ENCODE measurements at places on chromosomes 2 and 18.

GRCh38 chr2:199455210-199455544, 2.6 kb downstream of the SATB2 start:
- no peak for DNase-seq

GRCh38 chr2:123127236-123127635, 897.9 kb upstream of the CNTNAP5 start:
- DNase-seq, result no peak

- DNase-seq, result no peak
Measured at GRCh38 chr2:97751752-97752151, 38.4 kb downstream of the ZAP70 start.

DNA sequence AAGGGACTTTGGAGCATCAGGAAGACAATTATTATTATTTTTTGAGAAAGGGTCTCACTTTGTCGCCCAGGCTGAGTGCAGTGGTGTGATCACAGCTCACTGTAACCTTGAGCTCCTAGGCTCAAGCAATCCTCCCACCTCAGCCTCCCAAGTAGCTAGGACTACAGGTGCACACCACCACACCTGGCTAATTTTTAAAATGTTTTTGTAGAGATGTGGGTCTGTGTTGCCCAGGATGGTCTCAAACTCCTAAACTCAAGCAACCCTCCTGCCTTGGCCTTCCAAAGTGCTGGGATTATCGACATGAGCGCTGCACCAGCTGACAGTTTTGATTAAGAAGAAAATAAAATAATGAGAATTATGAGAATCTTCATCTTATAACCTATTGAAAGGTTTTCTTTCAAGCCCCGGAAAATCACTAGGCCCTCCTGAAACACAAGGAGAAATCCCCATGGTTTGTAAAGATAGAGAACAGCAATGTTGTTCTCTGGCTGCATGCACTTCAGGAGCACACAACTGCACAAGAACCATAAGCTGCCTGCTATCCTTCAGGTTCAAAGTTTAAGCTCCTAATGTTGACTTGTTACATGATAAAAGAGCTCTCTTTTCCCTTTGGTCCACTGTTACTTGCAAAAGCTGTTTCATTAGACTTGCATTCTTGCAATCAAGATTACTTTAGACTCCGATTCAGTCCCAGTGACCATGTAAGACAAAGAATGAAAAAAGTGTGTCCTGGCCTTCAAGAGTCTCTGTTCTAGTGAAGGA, 16.8 kb downstream of the NPC1 start:
- no peak for DNase-seq

DNA sequence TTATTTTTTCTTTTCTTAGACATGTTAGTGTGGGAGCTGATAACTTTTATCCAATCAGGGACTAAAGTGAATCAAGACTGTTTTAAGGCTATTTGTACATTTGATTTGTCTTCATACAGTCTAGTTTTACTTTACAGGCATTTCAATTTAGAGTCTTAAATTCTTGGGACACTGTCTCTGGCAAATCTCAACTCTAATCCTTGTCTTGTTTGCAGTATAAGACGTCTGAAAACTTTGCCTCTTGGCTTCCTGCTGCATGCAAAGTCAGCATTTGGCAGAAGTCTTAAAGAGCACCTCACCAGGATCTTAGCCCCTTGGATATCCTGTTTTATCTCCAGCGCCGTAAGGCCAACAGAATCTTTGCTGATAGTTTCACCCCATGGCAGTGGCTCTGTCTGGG, 30.3 kb downstream of the SPOPL start:
- no peak for DNase-seq

DNA sequence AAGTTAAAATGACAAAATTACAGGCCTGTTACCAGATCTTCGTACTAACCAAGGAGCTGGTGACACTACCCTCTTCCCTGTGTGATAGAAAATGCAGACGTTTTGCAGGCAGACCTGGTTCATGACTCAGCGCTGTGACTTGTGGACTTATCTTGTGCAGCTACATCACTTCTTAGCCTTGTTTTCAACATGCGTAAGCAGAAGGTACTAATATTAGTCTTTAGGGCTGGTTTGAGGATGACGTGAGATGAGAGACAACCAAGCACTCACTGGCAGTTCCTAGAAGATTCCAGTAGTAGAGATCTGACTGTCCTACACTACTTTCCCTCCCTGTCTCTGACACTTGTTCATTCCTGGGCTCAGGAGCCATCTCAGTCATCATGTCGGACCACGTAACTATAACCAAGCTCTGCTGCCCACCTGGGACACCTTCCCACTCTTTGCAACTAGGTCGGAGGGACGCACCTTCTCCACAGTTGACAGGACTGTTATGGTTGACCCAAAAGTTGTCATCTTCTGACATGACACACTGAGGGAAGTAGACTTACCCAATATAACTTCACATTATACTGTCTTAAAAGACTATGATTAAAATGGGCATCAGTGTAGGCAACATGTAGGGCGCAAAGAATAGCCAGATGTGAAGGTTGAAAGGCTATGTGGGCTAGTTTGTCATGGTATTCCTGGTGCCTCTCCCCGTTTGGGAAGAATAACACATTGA, 64.8 kb downstream of the TNFRSF11A start:
- no peak for DNase-seq

GRCh38 chr2:236246711-236247246, 17.4 kb downstream of the ASB18 start:
- no peak for DNase-seq

GRCh38 chr2:233079473-233079877, 19.3 kb downstream of the INPP5D start:
- no peak for DNase-seq

GRCh38 chr2:238127165-238128060, 11.1 kb upstream of the KLHL30 start:
- no peak for DNase-seq

DNA sequence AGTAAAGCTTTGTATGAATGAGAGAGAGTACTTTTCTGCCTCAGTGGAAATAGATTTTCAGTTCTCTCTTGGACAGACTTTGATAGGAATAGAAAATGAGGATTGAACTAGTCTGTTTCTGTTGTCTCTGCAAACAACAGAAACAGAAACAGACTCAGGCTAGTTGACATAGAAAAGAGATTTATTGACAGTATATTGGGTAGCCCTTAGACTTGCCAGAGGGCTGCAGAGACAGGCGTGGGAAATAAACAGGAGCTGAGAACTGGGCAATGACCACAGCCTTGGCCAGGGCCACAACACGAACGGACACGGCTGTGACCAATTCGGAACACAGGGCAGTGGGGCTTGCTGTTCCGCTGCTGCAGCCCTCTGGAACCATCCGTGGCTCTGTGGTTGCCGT, 30.5 kb upstream of the YWHAQ start:
- DNase-seq, result no peak

GRCh38 chr2:20175267-20175666, 49.7 kb downstream of the SDC1 start:
- no peak for DNase-seq

DNA sequence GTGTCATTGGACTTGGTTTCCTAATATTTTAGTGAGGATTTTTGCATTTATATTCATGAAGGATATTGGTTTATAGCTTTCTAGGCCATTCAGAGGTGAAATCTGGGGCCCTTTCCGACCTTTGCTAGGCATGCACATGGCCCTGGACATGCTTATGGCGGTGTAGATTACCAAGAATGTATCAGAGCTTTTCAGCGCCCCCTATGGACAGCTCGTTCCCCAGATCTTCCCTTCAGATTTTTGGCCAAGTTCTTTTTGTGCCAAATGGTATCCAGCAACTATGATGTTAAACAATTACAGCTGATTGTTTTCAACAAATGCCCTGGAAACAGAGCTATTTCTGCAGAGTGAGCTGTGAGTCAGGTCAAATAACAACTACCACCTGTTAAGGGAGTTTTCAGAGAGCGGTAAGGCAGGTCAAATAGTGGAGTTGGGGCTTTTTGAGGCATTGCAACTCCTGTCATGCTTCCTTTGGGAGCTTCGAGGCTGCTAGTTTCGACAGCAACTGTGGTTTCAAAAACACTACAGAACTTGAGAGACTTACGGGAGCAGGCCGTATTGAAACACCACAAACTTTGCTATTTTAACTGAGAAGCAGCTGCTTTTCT, 188.3 kb downstream of the ZNF516 start:
- no peak for DNase-seq

GRCh38 chr2:223681125-223681524, 79.0 kb upstream of the SCG2 start:
- DNase-seq, result no peak

DNA sequence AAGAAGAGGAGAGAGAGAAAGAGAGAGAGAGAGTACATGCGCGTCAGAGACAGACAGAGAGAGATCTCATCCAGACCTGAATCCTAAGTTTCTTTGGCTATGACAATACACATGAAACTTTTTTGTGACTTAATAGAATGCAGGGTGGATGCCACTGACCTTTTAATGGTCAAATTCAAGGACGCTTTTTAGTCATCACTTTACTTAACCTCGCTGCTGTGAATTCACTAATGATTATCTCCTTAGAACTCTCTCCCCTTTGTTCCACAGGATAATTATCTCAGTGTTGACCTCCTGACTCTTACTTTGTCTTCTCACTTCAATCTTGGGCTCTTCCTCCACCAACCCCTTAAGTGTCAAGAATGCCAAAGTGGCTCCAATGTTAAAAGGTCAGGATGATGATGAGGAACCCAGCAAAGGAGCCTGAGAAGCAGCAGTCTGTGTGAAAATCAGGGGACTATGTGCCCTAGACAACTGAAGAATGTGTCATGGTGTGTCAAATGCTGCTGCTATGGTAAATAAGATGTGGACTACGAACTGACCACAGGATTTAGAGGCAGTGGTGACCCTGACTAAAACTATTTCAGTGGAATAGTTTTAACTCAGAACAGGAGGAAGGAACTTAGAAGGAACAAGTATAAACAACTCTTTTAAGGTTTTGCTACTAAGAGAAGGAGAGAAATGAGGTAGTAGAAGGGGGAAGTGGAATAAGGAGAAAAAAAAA, 382.1 kb downstream of the ZEB2 start:
- DNase-seq, result no peak

DNA sequence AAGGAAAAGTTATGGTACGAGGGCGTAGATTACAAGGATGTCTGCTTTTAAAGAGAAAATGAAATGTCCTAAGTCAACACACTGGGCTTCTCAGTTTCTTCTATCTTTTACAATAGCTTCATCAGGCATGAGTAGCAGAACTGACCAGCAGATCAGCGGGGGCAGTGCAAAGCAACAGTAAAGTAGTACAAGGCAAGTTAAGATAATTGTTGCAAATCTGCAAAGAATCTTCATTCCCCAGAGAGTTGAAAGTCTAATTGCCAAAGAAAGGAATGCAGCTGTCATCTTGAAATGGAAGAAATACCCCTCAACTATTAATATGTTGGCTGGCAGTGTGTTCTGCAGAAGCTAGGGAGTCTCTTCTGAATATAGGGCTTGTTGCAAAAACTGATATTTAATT, 60.2 kb upstream of the SLC39A10 start:
- DNase-seq, result no peak

DNA sequence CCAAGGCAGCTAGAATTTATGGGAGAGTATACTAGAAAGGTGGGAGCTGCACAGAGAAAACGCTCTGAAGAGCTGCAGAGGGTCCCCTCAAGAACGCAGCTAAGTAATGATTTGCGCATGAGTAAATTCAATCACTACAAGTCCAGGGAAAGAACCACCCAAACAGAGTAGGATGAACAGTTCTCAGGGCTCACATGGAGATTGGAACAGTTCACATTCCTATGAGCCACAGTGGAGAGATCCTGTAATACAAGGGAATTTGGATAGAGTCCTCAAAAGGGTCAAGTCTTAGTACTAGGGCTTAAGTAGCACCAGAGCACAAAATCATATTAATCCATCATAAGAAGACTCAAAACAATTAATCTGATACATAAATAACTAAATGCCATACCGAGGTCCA, 12.7 kb downstream of the OLA1 start:
- no peak for DNase-seq

- DNase-seq, result no peak
Measured at GRCh38 chr2:203621981-203622515, 84.4 kb upstream of the CD28 start.

DNA sequence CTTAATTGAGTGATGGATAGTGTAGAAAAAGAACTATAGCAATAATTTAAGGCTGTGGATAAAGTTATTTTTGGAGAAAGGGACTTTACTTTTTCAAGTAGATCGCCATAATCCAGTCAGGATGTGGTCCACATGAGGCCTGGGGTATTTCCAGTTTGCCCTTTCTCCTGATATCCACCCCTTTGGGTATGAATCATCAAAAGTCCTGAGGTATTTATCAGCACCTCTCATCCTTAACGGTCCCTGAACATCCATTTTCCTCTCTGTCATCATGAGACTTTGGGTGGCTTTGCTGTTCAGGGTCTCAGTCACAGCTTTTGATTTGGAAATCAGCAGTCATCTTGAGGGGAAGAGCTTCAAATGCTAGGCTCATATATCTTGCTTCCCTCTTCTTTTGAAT, 39.3 kb upstream of the ELAC1 start:
- no peak for DNase-seq

GRCh38 chr2:48249025-48249424, 280.9 kb upstream of the STON1 start:
- no peak for DNase-seq

DNA sequence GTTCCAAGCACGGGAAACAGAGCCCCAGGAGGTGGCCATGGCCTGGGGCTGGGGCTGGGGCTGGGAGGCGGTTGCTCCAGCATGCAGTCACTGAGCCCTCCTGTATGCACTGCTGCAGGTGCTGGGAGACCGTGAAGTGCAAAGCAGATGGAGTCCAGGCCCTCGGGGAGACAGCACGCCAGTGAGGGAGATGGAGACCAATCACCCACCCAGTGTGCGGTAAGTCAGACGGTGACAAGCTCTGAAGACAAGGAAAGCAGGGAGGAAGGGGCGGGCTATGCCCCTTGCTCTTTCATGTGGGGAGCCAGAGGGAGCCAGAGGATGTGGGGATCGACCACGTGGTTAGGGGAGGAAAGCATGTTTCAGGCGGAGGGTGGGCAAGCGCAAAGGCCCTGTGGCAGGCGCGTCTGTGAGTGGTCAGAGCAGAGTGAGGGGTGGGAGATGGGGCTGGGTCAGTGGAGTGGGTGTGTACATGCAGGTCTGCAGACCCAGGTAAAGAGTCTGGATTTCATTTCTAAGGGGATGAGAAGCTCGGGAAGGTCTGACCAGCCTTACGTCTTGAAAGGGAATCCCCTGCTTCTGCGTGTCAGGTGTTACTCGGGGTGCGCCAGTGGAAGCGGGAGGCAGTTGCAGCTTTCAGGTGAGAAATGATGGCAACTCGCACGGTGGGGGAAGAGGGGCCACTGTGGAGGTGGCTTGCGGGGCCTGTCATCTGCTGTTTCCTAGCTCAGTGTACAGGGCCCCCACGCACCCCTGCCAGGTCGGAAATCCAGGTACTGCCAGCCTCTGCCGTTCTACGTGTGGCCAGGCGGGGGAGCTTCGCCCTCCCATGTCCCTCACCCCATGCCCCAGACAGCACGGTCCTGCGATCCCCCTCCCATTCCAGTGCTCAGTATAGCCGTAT, 19.4 kb downstream of the RRM2 start:
- no peak for DNase-seq

DNA sequence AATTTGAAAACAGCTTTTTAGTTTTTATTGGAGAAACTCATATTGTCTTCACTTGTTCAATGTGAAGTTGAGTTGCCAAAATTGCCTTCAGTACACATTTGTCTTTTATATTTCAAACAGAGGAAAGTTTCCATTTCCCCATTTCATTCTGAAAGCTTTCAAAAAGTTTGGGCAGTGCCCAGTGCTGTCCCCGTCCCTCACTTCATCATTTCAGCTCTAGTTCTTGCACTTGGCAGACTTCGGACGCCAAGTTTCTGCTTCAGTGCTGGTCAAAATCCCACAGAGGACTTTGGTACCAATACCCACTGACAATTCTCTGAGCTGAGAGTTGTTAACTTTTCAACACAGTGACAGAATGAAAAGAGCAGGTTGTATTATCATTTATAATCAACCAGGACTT, 43.4 kb upstream of the AQP4 start:
- no peak for DNase-seq
